ENCODE measurements at places on chromosomes 12 and 14. TPM values are rescaled to one million over a fixed set of nuclear protein-coding genes. Genes with fewer than 3 reads are reported as not detected.
A peak's percentile ranks its signal among the peaks of the same experiment; 100 is the strongest.

C14orf39 gene
- total RNA-seq, result 1.2 TPM

FGD6 gene
- total RNA-seq, result 43.6 TPM

OLR1 gene
- not detected for total RNA-seq

PLEKHG7 gene
- total RNA-seq, result 0.05 TPM

KLRB1 gene
- 0.33 TPM for total RNA-seq

CLEC6A gene
- not detected for total RNA-seq

TMPRSS12 gene
- total RNA-seq, result not detected

GPR84 gene
- 0.23 TPM for total RNA-seq

GDF3 gene
- 34.3 TPM for total RNA-seq

TMEM179 gene
- total RNA-seq, result 13.2 TPM

NR1H4 gene
- total RNA-seq, result not detected

NAV3 gene
- 46.7 TPM for total RNA-seq

- no peak for ATAC-seq
Observed at GRCh38 chr14:105022276-105022670, 1.4 kb upstream of the CDCA4 start.

GRCh38 chr12:48109424-48109823, 3.5 kb upstream of the SENP1 start:
- ATAC-seq, result no peak

- peak; percentile 62 for ATAC-seq
Observed at GRCh38 chr14:24058260-24058950, 6.6 kb downstream of the CARMIL3 start.

- peak; percentile 83 for ATAC-seq
Observed at GRCh38 chr14:54730156-54730961, 163.4 kb downstream of the SAMD4A start.

DNA sequence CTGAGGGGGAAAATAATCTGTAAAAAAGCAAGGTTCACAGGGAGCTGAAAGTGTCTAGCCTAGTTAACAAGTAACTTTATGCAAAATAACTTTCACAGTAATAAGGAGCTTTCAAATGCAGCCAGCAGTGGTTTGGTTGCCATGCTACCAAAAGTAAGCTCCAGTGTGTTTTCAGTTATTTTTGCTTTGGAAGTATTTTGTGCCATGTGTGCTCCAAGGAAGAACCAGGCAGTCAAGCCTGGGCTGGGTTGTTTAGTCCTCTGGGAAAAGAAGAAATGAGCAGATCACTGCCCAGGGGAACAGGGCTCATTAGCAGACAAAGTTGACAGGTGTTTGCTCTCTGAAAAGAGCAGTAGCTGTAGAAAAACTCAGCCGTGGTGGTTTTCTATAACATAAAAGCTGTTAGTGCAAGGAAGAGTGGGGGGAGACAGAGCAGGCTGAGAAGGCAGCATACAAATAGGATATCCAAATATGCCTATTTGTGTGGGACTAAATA, 92.8 kb upstream of the TMTC2 start:
- ATAC-seq, result peak; percentile 66

DNA sequence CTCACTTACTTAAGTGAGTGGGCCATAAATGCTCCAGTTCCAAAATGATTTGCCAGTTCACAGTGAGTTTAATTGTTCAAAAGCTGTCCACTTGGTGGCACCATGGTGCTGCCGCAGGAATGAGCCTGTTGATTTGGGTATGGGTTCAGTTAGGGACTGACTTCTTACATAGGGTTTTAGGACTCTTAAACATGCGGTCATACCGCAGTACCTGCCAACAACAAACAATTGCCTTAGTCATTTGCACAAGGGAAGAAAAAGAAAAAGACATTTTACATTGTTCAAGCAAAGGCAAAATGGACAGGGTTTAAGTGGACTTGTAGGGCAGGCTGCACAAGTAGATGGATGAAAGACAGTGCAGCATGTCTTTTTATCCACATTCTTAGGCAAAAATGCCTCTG, 80.0 kb upstream of the DBX2 start:
- peak; percentile 79 for ATAC-seq

DNA sequence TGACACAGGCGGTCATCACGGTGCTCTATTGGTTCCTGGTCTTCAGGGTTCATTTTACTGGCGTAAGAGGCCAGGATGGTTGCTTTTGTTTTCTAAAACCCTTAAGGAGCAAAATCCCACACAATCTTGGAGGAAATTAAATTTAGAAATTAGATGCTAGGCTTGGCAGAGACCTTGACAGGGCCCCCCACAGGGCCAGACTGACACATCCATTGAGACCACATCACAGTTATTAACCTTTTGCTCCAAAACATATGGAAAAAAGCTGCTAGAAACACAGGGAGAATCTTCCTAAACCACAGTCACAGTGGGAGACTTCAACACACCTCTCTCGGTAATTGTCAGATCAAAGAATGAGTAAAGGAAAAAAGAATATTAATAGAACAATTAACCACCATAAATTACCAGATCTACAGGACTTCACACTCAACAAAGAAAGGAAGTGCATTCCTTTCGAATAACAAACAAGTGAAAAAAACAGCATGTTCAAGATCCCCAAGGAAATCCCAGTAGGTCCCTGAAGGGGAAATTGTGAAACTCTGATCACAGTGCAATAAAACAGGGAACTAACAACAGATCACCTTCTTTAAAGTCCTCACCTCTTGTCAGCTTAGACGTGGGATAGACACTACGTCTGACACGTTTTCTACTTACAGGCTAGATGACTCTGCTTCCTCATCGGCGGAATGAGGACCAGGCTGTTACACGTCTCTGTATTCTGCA, 40.2 kb upstream of the TMEM179 start:
- ATAC-seq, result no peak

DNA sequence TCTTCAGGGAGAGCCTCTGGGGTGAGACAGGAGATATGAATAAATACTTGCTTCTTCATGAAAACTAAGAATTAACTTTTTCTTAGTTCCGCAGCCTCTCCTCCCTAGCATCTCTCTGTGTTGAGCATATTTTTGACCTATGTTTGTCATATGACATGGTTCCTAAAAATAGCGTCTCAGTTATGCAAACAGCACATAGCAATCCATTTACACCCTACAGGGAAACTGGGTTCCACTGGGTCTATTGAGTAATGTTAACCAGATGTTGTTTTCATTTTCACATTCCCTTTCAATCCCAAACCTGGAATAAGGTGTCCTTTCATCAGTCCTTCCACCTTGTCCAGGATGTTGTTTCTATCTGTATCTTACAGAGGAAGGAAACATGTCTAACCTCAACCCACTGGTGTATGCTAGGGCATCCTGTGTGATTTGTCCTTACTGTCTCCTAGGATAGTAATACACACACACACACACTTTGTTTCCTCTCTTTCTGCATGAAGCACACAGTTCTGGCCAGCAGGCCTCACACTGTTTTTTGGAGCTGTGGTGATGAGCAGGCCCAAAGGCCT, 1543.5 kb downstream of the AACS start:
- ATAC-seq, result no peak

GRCh38 chr14:84532016-84532415, 997.9 kb upstream of the FLRT2 start:
- no peak for ATAC-seq

DNA sequence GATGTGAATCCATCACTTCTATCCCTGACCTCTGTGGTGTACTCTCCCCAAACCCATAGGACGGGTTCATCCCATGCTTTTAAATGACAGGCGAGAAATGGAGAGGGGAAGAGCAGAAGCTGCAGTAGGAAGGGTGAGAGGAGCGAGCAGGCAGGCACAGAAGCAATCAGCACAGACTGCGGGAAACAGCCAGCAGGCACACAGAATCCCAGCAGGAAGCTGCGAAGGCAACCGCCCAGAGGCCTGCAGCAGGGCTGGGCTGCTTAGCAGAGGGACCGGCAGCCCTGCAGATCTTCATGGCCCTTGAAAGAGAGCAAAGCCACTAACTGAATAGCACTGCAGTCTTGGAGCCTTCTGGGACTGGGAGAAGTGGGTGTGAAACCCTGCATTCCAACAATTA, 287.0 kb upstream of the FKBP4 start:
- ATAC-seq, result peak; percentile 31

GRCh38 chr14:61524211-61524806, 171.0 kb upstream of the HIF1A start:
- peak; percentile 78 for ATAC-seq

DNA sequence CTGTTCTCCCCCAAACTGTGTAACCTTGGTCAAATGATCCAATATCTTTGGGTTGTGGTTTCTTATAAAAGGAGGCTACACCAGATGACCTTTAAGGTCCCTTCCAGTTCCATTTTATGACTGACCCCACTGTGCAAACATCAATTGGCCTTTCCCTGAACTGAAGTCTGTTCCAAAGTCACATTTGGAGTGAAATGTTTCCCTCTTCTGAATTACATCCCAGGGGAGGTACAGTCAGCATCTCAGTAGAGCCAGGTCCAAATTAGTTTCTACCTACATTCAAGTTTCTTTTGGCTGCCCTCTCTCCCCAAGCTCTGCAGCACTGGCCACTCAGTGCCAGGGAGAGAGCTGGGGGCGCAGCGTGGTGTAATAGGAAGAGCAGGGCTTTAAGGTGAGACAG, 34.4 kb downstream of the LIMA1 start:
- no peak for ATAC-seq

DNA sequence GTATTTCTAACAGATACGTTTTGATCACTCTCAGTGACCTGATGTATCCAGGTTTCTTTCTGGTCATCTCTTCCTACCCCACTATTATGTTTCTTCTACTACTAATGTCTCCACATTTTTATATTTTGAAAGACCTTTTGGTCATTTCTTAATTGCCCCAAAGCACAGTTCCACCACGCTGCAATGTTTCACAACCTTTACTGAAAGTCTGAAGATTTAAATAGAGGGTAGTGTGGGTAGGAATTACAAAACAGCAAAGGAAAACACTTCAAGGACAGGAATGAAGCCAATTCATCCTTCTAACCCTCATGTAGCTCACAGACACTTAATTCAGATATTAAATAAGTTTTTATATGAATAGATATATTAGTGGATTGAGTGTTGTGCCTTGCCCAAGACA, 36.1 kb upstream of the SLC16A7 start:
- ATAC-seq, result no peak

GRCh38 chr14:104107611-104108569, 22.4 kb downstream of the ASPG start:
- peak; percentile 56 for ATAC-seq

DNA sequence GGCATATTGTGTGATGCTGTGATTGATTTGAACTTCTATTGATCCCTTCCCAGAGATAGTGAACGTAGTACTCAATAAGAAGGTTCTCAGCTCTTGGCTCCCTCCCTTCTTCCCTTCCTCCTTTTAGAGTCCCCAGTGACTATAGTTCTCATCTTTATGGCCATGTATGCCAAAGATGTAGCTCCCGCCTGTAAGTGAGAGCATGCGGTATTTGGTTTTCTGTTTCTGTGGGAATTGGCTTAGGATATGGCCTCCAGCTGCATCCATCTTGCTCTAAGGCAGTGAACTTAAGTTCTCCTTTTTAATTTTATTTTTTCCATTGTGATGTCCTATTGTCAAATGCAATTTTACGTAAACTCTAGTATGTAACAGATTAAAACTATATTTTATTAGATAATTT, 109.5 kb downstream of the AEBP2 start:
- ATAC-seq, result no peak

- peak; percentile 79 for ATAC-seq
Observed at GRCh38 chr12:70692681-70693288, 55.6 kb upstream of the PTPRB start.

GRCh38 chr14:53620890-53621289, 335.7 kb downstream of the BMP4 start:
- ATAC-seq, result no peak

DNA sequence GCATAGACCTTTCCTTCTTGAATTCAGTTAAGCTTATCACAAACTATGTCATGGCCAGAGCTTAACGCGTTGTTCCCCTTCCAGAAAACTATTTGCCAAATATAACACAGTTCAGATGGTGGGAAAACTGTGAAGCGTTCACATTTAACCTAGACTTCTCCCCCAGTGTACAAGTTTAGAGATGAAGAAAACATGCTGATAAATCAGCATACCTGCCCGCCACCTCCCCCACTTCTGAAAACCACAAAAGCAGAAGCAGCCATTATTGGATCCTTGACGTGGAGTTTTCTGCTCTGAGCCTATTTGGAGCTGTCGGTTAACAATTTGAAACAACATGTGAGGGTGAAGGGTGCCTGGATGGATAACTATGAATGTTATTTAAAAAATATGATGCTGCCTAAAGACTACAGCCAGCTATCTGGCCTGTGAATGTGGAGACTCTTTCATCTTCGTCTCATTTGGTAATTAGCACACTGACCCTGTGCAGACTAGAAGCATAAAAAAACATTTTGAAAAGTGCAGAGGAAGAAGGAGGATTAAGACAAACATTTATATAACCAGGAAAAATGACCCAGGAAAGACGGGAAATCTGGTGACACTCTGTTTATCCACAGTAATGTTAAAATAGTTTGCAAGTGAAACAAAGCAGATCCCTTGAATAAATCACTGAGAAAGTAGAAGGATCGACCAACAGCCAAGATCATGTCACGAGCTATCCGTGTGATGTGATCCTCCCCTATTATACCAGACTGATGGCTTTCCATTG, 408.2 kb downstream of the AEBP2 start:
- ATAC-seq, result no peak

DNA sequence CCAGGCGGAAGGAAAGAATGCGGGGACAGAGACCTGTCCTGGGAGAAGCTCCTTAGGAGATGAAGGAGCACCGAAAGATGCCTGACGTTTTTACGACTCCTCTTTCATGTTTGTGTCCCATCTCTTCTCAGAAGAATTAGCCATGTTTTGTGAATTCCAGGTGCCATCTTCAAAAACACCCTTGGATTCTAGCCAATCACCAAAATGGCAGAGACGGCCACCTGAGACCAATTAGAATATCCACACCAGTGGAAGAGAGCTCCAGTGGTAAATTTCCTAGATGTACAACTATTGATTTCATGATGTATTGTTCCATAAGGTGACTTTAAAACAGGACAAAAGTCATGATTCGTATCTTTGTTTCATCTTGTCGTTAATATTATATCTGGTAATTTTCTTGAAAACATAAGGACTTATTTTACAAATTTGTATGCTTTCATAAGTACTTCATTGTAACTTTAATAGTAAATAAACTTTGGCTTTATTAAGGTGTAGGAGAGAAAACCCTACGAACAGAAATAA, 62.3 kb upstream of the NUDT4 start:
- ATAC-seq, result no peak

- ATAC-seq, result peak; percentile 96
Observed at GRCh38 chr14:69879175-69880043, at the start of gene SMOC1. SMOC1 (plus strand) TSS chr14:69879416; CDS start chr14:69879679, 263 bp downstream.

DNA sequence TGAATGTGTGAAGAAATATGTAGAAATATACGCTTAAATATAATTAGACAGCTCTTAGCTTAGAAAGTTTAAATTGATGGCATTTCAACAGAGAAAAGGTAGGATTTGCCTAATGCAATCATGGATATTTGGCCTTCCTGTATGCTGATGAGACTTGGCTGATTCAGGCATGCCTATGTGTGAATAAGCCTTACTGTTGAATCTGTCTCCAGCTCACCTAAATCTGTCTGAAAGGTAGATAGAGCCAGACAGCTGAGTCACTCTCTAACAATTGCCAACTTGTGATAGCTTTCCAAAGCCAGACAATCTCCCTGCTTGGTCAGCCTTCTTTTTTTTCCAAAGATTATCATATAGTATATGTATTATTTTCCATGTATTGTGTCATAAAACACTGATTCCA, 92.8 kb upstream of the FLRT2 start:
- ATAC-seq, result peak; percentile 50

GRCh38 chr14:63474111-63474510, 69.1 kb downstream of the PPP2R5E start:
- ATAC-seq, result no peak
